ENCODE measurements at places on chromosomes 7 and 10.

GRCh38 chr7:70608229-70608628, 523.7 kb upstream of the GALNT17 start:
- no peak for DNase-seq

GRCh38 chr10:101941871-101942270, 98.3 kb upstream of the KCNIP2 start:
- DNase-seq = no peak

DNA sequence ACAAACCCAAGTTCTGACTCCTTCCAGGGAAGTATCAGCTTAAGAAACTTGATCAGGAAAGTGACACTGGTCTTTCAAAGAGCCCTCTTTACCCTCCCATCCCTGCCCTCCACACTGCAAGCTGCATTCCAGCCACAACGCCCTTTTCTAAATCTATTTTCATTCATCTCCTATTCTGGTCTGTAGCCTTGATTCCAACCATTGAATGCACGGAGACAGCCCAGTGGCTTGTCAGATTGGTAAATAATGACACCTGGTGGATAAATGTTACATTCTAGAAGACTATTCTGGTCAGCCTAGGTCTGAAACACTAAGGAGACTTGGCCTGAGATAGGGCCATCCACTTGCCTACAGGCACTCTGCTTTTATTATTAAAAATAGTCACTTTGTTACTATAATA, 20.9 kb downstream of the MORN4 start:
- peak; percentile 14 for DNase-seq

DNA sequence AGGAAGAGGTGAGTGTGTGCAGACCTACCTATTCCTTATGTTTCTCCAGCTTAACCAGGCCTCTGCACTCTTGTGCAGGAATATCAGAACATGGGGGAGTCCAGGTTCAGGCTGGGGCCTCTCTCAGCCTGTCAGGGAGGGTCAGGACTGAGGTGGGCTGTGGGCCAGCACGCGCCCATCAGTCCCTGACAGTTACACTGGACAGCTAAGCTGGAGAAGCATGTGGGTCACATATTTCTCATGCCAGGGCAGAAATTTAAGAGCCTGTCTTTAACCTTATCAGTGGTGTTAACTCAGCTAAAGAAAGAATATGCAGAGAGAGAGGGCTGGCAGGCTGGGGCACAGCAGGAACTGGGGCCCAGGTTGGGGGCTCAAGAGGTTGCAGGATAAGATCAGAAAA, 8.7 kb upstream of the POLD2 start:
- no peak for DNase-seq

DNA sequence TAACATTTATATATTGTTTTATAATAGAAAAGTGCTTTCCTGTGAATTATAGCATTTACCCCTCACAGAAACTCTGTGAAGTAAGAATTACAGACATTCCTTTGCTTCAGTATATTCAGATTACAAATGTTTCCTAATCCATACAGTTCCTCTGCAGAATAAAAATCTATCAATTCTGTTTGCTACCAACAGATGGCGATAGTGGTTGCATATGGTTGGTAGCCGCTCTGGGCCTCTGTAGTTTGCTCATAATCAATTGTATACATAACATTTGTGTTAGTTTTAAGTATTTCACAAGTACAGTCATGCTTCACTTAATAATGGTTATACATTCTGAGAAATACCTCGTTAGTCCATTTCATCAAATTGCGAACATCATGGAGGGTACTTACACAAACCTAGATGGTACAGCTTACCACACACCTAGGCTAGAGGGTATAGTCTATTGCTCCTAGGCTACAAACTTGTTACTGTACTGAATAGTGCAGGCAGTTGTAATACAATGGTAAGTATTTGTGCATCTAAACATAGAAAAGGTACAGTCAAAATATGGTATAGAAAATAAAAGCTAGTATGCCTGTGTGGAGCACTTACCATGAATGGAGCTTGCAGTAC, 94.4 kb upstream of the STEAP4 start:
- no peak for DNase-seq
